Stimulated activated CD4-positive, alpha-beta T cell treated with anti-CD3 and anti-CD28 coated beads, Interleukin-2, amount 100 ng/mL, for 48 hours (primary cell): ENCODE measurements at places on chromosomes 12 and 14.

DNA sequence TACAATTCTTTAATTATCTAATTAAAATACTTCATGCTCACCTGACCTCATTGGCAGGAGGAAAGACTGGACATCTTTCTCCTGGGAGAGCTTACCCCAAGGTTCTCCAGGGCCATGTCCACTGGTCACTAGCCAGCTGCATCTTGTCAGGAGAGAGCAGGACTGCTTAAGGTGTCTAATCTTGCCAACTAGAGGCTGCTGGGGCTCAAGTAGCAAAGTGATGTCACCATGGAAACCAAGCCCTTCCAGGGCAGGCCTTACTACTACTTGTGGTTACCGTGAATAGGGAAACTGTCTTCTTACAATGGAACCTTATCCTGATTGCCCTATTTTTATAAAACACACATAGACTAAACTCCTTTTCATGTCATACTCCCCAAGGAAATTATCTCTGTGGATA is 376.4 kb downstream of the SNAPC1 start:
- no peak for DNase-seq

- no peak for DNase-seq
These were observed 26.4 kb downstream of the ACTN1 start for GRCh38 chr14:68952531-68953195.

GRCh38 chr12:50271724-50272247 is 11.5 kb downstream of the LIMA1 start:
- no peak for DNase-seq

DNA sequence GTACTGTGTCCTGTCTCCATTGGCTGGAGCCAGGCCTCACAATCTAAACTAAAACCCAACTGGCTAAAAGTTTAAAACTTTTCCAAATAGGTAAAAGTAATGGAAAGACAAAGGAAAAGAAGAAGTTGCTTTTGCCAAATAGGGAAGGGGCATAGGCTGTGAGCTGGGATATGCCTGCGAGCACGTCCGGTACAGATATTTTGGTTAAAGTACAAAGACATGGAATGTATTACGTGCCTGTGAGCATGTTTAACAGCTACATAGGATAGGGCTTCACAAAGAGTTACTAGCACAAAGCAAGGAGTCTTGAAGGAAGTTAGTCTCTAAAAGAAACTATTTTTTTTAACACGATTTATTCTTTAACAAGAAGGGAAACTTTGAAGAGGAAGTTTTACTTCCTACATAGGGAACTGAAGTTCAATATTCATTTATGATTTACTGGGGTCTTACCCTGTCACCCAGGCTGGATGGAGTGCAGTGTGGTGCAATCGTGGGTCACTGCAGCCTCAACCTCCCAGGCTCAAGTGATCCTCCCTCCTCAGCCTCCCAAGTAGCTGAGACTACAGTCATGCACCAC is 41.9 kb upstream of the INF2 start:
- DNase-seq, result no peak

DNA sequence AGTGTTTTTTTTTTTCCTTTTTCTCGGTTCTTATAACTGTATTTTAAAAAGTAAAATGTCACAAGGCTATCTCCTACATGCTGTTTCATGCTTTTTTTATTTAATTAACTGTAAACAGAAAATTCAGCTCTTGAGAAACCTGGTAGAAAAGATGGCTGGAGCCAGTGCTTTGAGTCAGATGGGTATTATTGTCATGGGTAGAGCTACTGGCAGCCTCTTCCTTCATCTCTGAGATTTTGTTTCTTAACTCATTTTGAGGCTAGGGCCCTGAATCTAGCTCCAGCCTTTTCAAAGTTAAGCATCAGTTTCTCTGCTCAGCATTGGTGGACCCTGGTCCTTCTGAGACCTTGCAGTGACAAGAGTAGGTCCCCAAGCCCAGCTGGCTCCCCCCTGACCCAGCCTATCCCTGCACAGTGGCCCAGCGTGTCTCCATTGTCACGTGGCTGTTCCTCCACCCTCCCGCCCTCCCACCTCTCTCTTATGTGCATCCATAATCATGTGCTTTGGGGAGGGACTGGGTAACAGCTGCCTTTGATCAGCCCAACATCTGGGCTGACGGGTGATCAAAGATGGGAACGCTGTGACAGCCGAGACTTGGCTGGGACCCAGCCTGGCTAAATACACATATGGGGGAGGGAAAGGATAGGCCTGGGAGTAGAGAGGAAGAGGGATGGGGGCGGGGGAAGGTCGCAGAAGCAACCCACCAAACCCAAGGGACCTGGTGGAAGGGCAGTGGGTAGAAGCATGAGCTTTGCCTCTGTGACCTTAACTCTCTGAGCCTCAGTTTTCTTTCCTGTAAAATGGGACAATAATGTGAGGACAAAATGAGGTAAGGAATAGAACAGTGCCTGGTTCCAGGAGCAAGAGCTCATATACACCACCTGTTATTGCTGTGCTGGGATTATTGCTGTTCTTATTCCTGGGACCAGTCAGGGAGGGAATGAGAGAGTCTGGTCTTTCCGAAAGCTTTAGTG is 24.4 kb upstream of the RBM19 start:
- no peak for DNase-seq
